A549 (cell line): ENCODE measurements at places on chromosomes 1 and 21.

DNA sequence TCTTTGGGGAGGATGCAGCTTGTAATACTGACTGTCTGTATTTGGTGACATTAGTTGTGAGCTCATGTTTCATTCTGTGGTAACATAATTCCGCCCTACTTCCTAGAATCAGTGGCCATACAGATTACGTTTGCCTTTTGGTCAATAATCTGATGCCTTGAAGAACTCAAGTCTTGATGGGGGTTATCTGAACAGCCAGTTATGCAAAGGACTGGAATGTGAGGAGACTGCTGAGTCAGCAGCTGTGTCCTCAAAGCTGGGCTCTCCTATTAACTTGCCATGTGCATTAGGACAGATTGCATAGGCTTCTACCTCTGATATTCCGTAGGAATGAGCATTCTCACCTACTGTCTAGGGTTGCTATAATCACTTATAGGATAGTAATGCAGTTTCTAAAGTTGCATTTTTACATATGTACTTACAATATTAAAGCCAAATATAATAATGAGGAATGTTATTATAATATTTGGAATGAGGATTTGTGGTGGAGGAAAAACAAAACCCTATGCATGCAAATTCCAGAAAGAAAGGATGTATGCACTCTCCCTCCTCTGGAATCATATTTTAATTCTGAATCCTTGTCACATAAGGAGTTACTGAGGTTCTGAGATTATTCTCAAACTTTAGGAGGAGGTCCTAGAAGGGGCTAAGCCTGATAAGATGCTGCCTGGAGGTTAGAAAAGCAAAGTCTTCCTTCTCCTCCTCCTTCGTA is 116.0 kb downstream of the NOS1AP start:
- no peak for DNase-seq

- no peak for DNase-seq
These were observed 34.4 kb downstream of the NTPCR start for GRCh38 chr1:232984577-232985425.

- DNase-seq = no peak
These were observed 1.5 kb downstream of the SNX27 start for GRCh38 chr1:151613282-151613780.

DNA sequence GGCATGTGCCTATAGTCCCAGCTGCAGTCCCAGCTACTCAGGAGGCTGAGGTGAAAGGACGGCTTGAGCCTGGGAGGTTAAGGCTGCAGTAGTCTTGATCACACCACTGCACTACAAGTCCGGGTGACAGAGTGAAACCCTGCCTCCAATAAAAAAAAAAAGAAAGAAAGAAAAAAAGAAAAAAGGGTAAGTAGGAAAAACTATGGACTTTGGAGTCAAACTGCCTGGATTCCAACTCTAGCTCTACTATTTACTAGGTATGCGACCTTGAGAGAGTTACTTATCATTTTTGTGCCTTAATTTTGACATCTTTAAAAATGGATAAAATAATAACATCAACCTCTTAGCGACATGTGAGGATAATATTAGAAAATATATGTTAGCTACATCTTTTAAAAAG is 150.8 kb downstream of the SLC45A1 start:
- no peak for DNase-seq

- DNase-seq = no peak
These were observed 33.1 kb downstream of the MTOR start for GRCh38 chr1:11229203-11229602.

- no peak for DNase-seq
These were observed 34.3 kb upstream of the CCDC27 start for GRCh38 chr1:3717715-3718601.

DNA sequence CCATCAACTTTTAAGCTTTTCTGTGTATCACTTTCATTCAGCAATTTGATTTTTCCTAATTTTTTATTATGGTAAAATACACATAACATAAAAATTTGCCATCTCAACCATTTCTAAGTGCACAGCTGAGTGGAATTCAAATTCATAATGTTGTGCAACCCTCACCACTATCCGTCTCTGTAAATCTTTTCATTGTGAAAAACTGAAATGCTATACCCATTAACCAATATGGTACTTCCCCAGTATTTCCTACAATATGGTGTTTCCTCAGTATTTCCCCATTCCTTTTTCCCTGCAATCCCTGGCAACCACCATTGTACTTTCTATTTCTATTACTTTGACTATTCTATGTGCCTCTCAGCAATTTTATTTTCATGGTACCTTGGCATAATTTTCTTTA is 6.8 kb downstream of the STPG1 start:
- no peak for DNase-seq

DNA sequence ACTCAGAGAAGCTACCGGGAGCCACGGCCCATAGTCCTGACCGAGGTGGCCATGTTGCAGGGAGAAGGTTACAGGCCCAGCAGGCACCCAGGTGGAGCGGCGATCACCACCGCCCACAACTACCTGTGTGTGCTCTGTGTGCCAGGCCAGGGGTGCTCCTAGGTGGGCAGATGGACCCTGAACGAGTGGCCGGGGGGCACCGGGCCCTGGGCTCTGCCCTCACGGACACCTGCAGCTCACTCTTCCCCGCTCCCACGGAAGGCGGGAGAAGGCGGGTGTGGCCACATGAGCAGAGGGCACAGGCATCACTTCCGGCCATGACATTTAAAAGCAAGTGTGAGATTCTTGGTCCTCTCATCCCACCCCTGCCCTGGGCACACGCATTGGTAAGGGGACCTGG is 73.9 kb downstream of the MEGF6 start:
- no peak for DNase-seq

GRCh38 chr1:224375059-224375458 is 18.4 kb downstream of the CNIH4 start:
- DNase-seq = no peak

GRCh38 chr1:201982082-201982622 is 296 bp upstream of the RNPEP start:
- DNase-seq = peak; percentile 79

DNA sequence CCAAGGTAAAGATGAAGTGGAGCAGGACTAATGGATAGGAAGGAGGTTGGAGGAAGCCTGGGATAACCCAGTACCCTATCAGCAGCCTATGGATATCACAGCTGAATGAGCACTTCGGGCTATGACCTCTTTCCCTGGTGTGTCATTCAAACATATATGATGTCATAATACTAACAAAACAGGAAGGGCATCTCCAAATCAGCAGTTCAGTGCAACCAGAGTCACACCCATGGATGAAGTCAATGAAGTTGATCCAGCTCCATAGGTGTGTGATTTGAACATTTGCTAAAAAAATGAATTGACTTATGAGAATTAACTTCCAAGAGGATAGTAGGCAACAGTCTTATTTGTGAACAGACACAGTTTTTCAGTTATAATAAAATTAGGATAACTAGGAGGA is 1.7 kb upstream of the C1orf116 start:
- no peak for DNase-seq

- DNase-seq = no peak
These were observed 91.4 kb downstream of the LYPLAL1 start for GRCh38 chr1:219265026-219265515.

DNA sequence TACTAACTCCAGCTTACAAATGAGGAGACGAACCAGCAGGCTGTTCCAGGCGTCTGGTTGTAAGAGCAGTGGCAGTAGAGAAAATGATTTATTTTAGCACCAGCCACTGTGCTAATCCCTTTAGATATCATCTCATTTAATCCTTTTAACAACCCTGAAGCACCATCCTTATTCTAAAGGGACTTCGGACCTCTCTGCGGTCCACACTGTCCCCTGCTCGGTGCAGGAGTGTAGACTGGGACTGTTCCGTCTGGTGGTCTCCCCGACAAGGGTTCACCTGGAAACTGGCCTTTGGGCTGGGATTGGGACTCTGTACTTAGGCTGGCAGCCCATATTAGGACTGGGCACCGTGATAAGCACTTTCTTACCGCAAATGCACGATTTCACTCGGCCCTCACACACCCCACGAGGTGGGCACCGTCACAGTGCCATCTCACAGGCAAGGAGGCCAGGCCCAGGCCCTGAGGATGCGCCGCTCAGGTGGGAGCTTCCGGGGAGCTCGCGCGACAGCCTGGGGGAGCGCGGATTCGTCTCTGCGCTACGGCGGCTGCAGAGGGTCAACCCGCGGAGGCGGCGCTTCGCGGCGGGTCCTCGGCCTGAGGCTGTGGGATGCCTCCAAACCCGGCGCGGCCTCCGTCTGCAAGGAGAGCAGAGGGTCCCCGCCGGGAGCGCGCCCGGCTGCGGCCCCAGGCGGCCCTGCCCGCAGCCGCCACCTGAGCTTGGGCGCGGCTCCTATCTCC is 45.2 kb downstream of the ATP1A1 start:
- DNase-seq = peak; percentile 34

GRCh38 chr1:157193702-157194391 is 55.7 kb upstream of the ETV3 start:
- DNase-seq = peak; percentile 67

- no peak for DNase-seq
These were observed 100.2 kb upstream of the GREM2 start for GRCh38 chr1:240712014-240712731.

DNA sequence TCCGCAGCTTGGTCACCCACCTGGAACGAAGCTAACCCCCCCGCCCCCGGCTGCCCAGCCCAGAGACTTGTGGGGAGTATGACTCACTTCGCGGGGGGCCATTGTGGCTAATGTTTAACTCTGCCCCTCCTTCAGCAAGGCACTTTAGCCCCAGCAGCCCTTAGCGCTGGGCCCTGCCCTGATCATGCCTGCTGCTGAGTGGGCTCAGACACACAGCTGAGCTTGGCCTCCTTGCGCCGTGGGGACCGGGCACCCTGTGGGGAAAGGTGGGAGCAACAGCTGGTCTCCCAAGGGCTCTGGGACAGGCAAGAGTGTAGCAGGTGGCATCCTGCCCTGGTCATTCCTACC is 6.3 kb upstream of the LAD1 start:
- peak; percentile 62 for DNase-seq

- no peak for DNase-seq
These were observed 366.3 kb downstream of the MRPL39 start for GRCh38 chr21:25240974-25241373.

- DNase-seq = no peak
These were observed 371.8 kb upstream of the POU3F1 start for GRCh38 chr1:38418195-38419030.

GRCh38 chr1:46525253-46525983 is 26.0 kb downstream of the KNCN start:
- no peak for DNase-seq

- no peak for DNase-seq
These were observed 685.7 kb downstream of the ADGRL2 start for GRCh38 chr1:82486468-82486867.

DNA sequence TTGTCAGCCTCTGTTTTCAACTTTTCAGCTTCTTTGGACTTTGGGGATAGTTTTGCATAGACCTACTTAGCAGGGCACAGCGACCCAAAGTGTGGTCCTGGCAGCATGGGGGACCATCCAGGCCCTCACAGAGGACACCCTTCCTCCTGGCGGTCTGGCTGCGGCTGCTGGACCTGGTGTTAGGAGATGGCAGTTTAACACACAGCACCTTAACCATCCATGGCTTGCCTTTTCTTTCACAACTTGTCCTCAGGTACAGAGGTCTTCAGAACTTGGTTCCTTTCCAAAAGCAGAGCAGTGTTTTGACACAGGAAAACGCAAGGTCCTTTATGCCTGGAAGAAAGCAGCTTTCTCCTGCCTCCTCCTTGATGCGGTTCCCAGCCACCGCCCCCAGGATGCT is 68.1 kb downstream of the RHOU start:
- no peak for DNase-seq

GRCh38 chr1:11320153-11320936 is 47.3 kb downstream of the UBIAD1 start:
- DNase-seq = peak; percentile 23

DNA sequence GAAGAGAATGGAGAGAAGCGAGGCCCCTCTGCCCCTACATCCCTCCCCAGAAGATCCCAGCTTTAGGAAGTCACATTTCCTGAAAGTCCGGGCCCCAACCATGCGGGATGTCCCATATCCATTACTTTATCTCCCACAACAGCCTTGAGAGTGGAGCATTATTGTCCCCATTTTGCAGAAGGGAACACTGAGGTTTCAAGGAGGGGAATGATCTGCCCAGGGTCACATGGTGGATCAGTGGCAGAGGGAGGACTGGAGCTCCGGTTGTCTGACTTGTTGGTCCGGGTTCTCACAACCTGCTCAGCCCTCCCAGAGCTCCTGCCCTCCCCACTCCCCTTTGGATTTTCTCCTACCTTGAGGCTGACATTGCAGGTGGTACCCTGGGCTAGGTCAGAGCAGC is 2.2 kb upstream of the CRYBG2 start:
- no peak for DNase-seq

DNA sequence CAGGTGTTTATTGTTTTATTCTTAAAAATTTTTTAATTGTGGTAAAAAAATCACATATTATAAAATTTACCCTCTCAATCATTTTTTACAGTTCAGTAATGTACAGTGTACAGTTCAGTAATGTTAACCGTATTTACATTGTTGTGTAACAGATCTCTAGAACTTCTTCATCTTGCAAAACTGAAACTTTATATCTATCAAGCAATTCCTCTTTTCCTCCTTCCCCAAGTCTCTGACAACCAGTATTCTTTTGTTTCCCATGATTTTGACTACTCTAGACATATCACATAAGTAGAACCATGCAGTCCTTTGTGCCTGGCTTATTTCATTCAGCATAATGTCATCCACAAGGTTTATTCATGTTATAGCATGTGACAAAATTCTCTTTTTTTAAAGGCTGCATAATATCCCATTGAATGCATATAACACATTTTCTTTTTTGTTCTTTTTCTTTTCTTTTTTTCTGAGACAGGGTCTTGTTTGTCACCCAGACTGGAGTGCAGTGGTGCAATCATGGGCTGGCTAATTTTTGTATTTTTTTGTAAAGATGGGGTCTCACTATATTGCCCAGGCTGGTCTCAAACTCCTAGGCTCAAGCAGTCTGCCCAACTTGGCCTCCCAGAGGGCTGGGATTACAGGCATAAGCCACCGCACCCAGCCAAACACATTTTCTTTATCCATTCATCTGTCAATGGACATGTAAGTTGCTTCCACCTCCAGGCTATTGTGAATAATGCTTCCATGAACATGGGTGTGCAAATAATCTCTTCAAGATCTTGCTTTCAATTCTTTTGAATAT is 17.2 kb upstream of the RCSD1 start:
- DNase-seq = no peak

- DNase-seq = peak; percentile 95
These were observed 5.4 kb upstream of the LAMC2 start for GRCh38 chr1:183180634-183181056.

- no peak for DNase-seq
These were observed 26.3 kb upstream of the ACTN2 start for GRCh38 chr1:236659792-236660587.

DNA sequence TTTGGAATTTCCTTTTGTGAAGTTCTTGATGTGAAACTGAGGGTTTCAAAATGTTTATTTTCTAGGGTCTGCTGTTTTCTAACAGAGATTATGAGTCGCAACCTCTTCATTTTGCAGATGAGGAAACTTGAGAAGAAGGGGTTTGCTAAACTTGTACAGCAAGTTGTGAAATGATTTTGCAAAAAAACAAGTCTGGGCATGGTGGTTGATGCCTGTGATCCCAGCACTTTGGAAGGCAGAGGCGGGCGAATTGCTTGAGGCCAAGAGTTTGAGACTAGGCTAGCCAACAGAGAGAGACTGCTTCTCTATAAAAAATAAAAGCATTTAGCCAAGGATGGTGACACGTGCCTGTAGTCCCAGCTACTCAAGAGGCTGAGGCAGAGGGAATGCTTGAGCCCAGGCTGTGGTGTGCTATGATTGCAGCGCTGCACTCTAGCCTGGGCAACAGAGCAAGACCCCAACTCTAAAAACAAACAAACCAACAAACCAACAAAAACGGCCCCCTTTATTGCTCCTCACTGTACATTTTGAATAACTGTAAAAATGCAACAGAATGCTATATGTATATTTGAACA is 9.9 kb downstream of the TRIM67 start:
- DNase-seq = no peak
